Tibial nerve (tissue), 4 donors: ENCODE measurements at places on chromosomes 3 and 15. TPM values are rescaled to one million over a fixed set of nuclear protein-coding genes. Genes with fewer than 3 reads are reported as not detected.

- DNase-seq, result peak; percentile 71
Measured at GRCh38 chr15:45714590-45715488, 80.0 kb downstream of the SQOR start.

SEMA6D gene
- total RNA-seq, result 16.3 TPM

DNA sequence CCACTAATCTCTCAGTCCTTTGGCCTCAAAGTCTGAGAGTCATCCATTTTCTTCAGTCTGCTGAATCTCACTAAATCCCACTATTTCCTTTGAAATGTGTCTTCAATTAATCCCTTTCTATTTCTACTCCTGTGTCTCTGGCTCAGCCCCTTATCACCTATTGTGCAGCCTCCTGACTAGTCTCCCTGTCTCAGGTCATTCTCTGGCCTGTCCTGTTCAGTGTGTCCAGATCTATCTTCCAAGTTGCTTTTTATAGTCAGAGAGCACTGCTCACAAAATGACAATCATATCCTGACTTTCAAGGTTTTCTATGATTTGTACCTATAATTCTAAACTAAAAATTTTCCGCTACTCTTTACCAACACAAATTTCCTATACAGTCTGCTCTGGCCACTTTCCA, 7.6 kb downstream of the ROPN1 start:
- DNase-seq, result no peak

DNA sequence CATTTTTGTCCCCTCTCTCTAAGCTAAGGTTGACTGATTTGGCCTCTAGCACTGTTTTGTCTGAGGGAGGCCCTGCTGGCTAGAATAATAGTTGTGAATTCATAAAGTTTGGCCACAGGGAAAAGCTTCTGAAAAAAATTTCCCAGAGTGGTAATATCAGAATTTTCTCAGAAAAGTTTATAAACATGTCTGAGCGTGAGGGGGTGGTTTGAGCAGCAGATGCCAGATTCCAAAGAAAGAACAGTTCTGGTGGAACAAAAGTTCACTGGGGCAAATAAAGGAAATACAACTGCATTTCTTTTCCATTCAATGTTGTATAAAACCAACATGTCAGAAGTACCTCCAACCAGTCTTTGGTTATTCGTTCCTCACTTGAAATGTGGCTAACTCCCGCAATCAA, 61.2 kb downstream of the CLDN1 start:
- no peak for DNase-seq

GRCh38 chr3:112751564-112752512, 94.8 kb downstream of the CD200R1L start:
- no peak for DNase-seq

DNA sequence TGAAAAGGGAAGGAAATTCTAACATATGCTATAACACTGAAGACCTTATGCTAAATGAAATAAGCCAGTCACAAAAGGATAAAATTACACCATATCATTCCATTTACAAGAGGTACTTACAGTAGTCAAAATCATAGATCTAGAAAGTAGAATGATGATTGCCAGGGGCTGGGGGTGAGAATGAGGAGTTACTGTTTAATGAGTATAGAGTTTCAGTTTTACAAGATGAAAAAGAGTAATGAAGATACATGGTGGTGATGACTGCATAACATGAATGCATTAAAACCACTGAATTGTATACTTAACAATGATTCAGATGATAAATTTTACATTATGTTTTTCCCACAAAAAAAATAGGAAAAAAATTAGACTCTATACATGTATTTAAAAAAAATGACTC, 152.6 kb downstream of the SCAPER start:
- DNase-seq, result no peak

IRAK2 gene
- 5.3 TPM for total RNA-seq

- peak; percentile 52 for DNase-seq
Measured at GRCh38 chr3:62134061-62134496, 239.3 kb downstream of the FEZF2 start.

PCYT1A gene
- 71.0 TPM for total RNA-seq

GRCh38 chr15:56366211-56366610, 985 bp downstream of the TEX9 start:
- no peak for DNase-seq

DAG1 gene
- total RNA-seq, result 142 TPM

DNA sequence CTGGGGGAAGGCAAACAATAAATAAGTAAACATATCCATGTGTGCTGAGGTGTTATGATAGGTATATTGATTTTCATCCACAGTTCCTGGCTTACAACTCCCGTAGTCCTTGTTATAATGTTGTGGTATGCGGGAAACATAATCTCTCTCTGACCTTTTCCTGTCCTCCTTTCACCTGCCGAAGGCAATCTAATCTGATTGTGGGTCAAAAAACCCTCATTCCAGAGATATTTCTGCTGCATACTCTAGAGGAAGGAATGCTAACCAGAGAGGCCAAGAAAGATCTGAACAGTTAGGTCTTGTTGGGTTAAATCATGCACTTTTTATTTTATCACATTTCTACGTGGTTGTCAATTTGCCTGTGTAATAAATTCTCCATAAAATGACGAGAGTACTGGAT, 383.6 kb upstream of the SEMA6D start:
- DNase-seq, result no peak

LSMEM2 gene
- total RNA-seq, result 2.8 TPM

DNA sequence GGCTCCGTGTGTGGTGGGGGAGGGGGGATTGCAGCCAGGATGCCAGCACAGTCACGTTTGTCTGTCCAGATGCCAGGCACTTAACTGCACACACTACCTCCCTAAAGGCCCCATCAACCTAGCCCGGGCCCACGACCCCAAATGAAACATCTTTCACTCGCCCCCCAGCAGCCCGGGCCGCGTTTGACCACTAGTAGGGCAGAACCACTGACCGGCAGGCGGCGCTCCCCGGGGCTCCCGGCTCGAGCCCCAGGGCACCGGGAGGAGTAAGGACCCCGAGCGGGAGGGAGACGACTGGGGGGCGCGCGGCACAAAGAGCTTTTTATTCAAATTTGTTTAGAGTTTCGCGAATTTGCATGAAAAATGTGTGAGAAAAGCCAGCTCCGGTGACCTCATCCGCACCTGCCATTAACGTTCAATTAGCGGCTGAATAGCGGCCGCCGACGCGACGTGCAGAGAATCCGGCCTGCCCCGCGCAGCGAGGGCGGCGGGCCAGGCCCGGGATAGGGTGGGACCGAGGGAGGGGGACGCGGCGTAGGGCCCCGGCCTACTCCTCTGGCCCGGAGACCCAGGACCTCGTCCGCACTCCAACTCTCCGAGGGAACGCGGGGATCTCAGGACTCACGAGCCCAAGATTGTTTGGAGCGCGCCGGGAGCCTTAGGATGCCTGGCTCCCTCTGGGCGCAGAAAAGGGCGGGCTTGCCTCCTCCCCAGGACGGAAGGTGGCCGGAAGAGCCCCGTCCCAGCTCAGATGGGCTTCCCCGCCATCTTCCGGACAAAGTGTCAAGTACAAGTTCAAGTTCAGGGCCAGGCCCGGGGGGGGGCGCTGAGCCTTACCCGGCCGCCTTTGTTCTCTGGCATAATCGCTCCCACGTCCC, 64.9 kb upstream of the POLG start:
- DNase-seq, result no peak

- DNase-seq, result no peak
Measured at GRCh38 chr15:96261575-96262034, 68.9 kb upstream of the NR2F2 start.

DNA sequence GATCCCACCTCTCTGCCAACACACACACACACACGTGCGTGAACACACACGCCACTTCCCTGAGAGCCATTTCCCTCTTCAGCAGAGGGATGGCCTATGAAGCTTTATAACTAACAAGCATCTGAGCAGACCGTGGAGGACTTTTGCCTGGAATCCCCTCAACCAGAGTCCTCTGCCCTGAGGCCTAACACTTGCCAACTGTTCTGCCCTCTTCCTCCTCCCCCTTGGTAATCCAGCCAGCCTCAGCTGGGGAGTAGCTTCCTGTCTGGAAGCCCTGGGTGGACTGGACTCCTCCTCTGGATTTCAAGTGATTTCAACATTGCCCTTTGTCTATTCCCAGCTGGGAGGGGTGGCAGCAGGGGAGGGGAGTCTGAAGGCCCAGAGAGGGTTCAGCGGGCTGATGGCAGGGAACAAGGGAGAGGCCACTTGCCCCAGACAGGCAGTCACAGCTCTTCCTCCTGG, 68.4 kb upstream of the HACD2 start:
- peak; percentile 35 for DNase-seq

DNA sequence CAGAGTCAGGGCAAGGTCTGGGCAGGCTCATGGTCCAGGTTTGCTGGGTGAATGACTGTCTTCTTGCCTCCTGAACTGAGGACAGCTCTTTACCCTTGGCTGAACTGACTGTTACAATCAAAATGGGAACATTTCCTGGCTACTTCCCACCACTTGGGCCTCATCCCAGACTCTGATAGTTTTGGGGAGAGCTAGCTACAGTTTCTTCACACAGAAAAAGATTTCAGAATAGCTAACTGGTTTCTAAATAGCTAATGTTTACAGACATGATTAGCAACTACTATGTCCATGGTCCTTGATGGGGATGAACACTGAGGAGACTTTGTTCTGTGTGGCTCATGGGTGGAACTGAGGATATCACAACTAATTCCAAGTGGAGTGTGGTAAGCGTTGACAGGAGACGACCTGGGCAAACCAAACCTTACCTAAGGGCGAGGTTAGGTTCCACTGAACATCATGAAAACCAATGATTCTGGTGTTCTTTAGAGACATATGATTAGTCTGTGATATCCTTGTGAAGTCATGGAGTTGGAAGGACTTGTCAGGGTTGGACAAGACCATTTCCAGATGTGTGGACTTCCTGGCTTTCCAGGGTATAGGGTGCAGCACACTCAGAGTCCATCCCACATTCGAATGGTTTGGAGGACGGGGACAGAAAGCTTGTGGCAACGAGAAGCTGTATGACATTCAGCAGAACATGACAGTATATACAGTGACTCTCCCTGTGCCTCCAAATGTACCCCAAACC, 7.3 kb downstream of the ALPK3 start:
- peak; percentile 84 for DNase-seq

AHSG gene
- not detected for total RNA-seq

- DNase-seq, result no peak
Measured at GRCh38 chr3:5226783-5227182, 39.3 kb downstream of the EDEM1 start.

- DNase-seq, result no peak
Measured at GRCh38 chr3:156406393-156406792, 148.5 kb downstream of the SSR3 start.

GRCh38 chr15:57578288-57578900, 13.3 kb upstream of the MYZAP start:
- no peak for DNase-seq

DNA sequence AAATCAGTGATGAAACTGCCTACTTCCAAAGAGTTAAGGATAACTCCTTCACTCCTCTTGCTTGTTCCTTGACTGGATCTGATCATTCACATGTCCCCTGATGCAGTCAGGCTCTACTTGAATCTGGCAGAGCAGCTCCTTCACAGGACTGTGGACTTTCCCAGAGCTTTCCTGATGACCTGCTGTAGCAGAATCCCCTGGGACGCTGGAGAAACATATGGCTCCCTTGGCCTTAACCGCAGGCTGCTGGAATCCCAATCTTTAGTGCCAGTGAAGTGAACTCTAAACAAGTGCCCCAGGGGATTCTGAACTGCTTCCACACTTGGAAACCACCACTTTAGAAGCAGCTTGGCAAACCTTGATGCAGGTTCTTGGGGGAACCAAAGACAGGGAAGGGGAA, 217.8 kb downstream of the CHST2 start:
- DNase-seq, result no peak

CHRFAM7A gene
- 0.39 TPM for total RNA-seq

SH3GL3 gene
- 1.5 TPM for total RNA-seq

DNA sequence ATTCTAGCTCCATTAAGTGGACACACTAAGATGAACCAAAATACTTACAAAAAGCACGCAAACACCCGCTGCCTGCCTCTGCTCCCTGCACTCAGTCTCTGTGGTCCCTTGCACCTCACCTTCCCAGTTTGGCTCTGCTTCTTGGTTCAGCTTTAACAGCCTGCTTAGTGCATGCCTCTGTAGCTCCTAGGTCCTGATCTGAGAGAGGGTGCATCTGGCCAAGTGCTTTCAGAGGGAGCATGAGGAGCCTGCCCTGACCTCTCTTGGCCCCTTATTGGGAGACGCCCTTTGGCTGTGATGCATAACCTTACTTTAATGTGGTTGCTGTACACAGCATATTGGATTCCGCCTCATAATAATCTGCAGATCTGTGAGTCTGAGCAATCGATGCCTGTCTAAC, 21.2 kb upstream of the ATP10A start:
- DNase-seq, result no peak

- DNase-seq, result no peak
Measured at GRCh38 chr3:124203292-124203691, 211.4 kb upstream of the ROPN1 start.

DNA sequence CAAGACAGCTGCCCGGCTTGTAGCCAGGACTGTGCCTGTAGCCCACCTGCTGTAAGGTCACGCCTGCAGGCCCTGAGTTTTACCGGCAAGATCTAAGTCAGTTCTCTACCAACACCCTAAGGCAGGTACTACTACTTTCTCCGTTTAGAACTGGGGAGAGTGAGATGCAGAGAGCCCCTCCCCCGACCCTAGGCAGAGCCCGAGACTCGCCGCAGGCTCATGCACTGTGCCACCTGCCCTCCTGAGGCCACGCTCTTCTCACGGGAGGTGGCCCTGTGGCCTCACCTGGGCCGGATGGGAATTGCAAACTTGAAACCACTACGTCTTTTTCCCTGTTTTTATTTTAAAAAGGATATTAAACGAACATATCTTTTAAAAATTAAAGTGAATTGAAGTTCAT, 36.9 kb upstream of the PCSK6 start:
- no peak for DNase-seq

DNA sequence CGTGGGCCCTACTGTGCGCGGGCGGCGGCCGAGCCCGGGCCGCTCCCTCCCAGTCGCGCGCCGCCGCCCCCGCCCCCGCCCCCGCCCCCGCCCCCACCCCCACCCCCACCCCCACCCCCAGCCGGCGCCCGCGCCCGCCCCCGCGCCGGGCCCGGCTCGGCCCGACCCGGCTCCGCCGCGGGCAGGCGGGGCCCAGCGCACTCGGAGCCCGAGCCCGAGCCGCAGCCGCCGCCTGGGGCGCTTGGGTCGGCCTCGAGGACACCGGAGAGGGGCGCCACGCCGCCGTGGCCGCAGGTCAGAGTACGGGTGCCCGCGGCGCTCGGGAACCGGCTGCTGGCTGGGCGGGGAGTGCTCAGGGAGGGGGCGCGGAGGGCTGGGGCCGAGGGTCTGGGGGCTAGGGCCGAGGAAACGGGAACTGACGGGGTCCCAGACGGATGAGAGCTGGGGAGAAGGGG, 1.1 kb upstream of the PPARG start:
- no peak for DNase-seq

DNA sequence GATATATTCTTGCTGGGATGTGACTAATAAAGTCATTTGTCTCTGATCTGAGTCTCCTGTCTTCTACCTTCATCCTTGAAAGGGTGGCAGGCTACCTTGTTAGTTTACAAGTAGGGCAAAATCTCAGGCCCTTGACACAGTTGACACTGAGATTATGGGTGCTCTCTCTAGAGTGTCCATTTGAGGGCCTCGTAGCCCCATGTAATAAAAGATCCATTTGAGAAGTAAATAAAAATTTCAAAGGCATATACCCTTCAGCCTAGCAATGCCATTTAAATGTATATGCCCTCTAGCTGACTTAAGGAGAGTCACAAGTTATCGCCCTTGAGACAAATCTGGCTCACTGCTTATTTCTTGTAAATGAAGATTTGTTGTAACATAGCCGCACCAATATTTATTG, 98.6 kb downstream of the TCF12 start:
- DNase-seq, result no peak

- DNase-seq, result no peak
Measured at GRCh38 chr3:42557854-42558253, 23.9 kb downstream of the SEC22C start.
